Epithelial cell of proximal tubule (primary cell): ENCODE measurements at places on chromosomes 3 and 15.

DNA sequence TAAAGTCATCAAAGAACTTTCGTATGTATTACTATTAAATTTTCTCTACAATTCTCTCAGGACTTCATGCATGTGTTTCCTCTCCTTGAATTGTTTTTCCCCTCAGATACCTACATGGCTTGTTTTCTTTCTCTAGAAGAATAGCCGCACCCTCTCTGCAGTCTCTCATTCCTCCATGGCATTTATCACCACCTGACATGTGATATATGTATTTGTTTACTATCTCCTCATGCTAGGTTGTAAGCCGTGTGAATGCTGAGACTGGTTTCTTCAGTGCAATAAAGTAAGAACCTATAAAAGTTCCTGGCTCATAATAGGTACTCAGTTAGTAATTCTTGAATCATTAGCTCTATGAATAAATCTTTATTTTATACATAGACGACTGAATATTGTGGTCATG is 149.2 kb downstream of the CNTN4 start:
- DNase-seq, result no peak

- no peak for DNase-seq
Measured at GRCh38 chr15:76058714-76059319, 968 bp upstream of the TMEM266 start.

DNA sequence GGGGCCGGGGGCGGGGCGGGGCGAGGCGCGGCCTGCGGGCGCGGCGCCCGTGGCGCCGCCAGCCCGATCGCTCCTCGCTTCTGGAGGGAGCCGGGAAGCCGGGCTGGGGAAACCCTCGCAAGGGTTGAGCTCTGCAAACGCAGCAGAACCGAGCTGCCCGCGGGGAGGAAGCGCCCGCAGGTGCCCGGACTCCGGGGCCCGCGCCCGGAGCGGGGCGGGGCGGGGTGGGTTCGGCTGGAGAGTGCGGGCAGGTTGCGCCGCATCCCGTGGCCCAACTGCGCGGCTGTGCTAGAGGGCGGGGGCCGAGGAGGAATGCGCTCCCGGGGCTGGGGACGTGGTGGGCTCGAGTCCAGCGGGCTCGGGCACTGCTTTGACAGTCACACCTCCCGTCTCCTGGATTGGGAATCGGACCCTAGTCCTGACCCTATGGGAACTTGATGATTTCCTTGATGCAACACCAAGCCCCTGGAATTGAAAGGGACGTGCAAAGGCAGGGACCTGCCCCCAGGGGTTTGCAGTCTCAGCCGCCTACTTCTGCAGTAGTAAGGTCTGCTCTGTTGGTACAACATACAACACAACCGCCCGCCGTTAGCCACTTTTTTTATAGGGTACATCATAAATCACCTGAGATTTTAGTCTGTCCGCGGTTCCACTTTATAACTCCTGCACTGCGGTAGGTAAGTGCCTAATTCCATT is 34.3 kb downstream of the ZBTB38 start:
- DNase-seq, result no peak

DNA sequence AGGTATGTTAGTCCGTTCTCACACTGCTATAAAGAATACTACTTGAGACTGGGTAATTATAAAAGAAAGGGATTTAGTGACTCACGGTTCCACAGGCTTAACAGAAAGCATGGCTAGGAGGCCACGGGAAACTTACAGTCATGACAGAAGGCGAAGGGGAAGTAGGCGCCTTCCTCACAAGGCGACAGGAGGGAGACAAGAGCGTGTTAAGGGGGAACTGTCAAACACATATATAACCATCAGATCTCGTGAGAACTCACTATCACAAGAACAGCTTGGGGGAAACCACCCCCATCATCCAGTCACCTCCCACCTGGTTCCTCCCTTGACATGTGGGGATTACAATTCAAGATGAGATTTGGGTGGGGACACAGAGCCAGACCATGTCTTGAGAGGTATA is 30.4 kb downstream of the SPRED1 start:
- no peak for DNase-seq

- no peak for DNase-seq
Measured at GRCh38 chr3:61531528-61531927, 29.8 kb upstream of the PTPRG start.
